ENCODE measurements at places on chromosomes 6 and 20.

DNA sequence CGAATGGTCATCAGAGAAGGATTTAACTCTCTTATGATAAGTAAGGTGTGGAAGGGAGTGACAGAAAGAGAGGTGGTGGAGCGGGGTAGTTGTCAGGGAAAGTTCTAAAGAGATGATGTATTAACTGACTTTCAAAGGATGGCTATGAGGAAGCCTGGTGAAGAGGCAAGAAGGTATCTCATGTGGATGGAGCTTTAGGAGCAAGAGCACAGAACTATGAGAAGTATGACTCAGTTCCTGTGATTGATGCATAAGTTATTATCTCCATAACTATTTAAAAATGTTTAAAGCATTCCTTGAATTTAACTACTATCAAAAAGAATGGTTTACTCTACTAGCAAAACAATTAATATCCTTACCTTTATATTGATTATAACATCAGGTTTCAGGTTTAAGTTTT, 28.8 kb downstream of the AK9 start:
- DNase-seq = no peak

GRCh38 chr6:11111769-11112437, 378 bp upstream of the ERVFRD-1 start:
- no peak for DNase-seq

DNA sequence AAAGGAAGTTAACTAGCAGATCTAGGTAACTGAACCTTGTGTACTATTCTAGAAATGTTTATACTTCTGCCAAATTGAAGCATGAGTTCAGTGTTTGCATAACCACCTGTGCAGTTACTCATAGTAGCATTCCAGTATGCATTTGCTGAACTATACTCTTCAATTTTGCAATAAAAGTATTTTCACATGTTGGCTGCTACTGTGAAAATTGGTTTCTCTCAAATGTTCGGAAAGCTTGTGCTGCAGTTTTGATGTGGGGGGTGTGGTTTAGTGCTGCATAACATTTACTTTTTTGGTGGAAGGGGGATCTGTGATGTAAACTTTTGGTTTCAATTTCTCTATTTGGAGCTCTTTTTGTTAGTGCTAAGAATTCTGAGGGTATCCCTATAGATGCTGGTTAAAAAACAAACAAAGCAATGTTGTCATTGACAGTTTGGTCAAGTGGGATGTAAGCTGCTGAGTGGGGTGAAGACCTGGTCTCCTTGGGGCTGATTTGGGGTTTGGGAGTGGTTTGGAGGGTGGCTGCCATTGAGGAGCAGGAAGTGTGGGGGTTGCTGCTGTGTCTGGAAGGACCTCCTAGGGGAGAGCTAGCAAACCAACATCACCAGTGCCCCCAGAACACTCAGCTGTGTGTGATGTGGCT, 87.8 kb downstream of the CARMIL1 start:
- no peak for DNase-seq

GRCh38 chr6:92723390-92723931, 695.9 kb downstream of the EPHA7 start:
- no peak for DNase-seq

DNA sequence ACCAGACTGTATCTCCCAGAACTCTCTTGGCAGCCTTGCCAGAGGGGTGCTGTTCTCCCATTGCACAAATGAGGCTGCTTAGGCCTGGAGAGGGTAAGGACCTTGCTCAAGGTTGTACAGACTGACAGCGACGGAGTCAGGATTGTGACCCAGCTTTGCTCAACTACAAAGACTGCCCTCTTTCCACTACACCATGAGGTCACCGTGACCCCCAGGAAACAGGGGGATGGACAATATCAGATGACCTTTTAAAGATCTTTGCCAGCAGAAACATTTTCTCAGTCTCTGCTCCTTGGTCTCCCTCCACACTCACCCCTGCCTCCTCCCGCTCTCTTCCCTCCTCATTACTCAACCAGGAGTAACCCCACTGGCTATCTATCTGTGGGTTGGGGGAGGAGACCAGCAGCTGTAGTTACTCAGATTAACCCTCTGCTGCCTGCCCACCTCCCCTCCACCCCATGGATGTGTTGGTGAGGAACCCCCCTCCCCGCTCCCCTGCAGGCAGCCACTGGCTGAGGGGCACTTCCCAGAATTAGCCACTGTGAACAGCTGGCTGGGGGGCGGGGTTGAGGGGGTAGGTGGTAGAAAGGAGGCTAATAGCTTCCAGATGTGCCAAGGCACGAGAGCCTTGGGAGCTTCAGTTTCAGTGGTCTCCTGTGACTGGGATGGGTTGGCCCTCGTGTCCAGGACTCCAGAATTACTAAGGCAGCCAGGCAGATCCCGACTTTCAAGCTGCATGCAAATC, 26.9 kb upstream of the MRPS18A start:
- no peak for DNase-seq

DNA sequence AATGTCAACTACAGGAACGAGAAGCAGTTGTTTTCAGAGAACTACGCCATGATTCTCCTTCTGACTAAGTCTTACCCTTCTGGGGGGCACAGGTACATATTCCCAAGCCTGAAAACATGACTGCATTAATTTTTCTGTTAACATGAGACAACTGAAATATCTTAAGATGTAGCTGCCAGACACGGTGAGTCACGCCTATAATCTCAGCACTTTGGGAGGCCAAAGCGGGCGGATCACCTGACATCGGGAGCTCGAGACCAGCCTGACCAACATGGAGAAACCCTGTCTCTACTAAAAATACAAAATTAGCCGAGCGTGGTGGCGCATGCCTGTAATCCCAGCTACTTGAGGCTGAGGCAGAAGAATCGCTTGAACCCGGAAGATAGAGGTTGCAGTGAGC, 21.7 kb downstream of the TBC1D20 start:
- no peak for DNase-seq

- no peak for DNase-seq
Observed at GRCh38 chr6:151630991-151631655, 137.3 kb downstream of the CCDC170 start.

DNA sequence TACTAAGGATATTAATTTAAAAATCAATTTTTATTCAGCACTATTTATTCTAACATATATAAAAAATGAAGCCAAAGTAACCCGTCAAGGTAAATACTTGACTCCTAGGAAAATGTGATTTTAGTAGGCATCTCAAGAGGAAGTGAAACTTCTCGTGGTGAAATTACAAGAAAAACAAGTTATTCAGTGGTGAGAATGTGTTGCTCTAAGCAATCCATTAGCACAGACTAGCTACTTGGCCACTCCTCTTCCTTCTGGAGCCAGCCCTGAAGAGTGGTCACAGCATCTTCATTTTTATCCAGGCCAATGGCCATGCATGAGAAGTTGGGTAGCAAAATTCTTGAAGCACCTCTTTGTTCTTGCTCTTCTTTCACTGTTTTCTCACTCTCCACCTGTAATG, 40.4 kb upstream of the GFRAL start:
- DNase-seq = no peak

DNA sequence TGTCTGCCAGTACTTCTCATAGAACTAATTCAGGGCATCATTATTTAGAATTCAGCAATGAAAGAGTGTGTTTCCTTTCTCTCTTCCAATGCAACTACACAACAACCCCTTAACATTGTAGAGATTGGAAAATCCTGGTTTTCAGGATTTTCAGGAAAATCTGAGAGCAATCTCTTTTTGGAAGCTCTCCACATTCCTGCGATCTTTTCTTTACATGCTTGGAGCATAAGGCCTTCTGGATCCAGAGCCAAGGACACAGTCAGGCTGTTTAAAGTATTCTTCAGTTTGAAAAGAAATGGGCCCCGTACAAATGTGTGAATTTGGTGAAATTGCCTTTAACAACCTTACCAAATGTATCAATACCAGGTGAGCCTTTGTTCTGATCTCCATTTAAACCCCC, 469.7 kb downstream of the PKHD1 start:
- DNase-seq = no peak

DNA sequence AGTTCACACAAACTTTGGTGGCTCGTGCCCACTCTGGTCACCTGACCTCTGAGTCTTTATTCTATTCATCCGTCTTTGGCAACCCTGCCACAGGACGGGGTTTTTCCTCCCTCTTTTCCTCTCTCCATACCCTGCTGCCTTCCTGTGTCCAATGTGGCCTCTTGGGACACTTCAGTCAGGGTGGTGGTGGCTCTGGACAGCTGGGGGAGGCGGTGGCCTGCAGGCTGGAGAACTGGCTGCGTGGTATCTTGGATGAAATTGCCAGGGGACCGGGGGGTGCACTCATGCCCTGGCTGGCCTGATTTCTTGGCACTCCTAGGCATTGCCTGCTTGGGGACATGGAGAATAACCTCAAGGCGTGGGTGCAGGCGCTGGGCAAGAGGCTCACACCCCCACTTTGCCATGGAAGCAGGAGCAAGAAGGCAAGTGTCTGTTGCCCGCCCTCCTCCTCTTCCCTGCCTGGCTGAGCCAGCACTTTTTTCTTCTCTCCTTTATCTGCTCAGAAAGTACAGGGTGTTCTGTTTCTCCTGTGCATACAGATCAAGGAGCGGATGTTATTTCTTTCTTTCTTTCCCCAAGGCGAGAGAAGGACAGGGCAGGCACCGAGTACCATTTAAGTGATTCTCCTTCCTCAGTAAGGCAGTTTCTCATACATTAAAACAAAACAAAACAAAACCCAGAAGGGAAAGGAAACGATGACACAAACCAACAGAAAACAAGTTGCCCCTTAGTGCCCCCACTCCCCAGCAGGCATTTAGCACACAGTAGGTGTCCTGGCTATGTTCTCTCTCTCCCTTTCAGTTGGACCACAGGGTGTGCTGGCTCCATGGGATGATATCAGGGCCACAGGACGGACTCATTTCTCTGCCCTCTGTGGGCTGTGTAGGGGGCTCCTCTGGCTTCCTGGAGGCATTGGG, 155.5 kb upstream of the RNF24 start:
- no peak for DNase-seq

- DNase-seq = no peak
Observed at GRCh38 chr6:92887871-92888270, 531.5 kb downstream of the EPHA7 start.

GRCh38 chr6:166379103-166379586, 3.6 kb downstream of the MPC1 start:
- DNase-seq = no peak

- DNase-seq = no peak
Observed at GRCh38 chr20:10806539-10806938, 132.7 kb upstream of the JAG1 start.

DNA sequence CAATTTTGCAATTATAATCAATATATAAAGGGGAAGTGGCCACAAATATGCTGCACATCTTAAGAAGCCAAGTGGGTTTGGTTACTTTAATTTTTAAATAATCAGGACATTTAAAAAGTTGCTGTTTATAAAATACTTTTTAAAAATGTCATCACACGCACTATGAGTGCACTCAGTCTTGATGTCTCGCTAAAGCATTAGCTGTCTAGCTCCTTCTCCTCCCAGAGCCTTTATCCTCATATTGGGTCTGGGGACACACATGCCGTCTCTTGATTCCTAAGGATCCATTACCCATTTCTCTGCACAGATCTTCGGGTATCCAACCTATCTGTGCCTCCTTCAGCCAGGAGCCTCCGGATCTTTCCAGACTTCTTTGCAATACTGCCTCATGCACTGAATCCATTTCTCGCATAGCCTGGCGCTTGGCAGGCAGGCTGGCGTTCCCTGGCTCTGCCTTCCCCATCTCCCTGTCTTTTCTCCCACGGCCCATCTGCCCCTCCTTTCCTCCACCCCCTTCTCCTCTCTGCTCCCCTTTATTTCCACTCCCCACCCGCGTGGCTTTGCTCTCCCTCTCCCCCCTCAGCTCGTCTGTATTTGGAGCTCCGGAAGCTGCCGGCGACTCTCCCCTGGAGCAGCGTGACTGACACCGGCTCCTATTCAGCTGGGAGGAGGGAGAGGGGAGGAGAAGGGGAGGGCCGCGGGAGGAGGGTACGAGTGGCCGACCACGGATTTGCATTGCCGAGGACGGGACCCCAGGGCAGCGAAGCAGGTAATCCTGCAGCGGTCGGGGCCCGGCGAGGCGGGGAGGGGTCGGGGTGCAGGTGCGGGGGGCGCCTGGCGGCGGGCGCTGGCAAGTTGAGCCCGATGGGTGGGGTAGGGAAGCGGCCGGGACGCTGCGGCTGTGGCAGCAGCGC, at the start of gene CAP2:
Gene CAP2 (plus strand): TSS at position 618 of the 914 bp plus-strand sequence. CDS start 27,961 bp downstream, outside the sequence.
- DNase-seq = no peak

GRCh38 chr20:38266426-38266825, 5.9 kb upstream of the KIAA1755 start:
- no peak for DNase-seq

DNA sequence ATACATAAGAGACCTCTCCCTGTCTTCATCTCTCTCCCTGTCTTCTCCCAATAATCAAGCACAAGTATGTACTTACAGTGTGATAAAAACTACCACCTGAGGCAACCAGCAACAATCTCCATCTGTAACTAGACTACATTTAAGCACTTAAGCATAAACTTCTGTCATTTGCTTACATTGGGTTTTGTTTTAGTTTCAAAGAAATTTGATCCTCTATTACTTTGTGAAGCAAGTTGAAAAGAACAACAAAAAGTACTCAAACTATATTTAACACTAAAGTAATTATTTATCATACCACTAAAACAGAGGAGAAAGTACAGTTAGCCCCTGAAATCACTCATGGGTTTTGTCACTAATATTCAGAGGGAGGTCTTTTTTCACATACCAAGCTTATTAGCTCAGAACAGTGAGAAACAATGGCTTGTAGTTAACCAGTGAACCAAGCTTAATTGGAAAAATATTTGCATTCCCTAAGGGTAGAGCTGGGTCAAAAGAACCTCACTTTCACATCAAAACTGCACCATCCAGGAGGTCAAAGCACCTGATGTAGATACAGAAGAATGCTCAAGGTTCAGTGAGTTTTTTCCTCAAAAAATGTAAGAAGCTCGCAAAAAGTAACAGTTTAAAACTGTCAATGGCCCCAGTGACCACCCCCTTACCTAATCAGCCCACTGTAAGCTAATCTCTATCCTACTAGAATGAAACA, 34.1 kb downstream of the DCDC2 start:
- no peak for DNase-seq

DNA sequence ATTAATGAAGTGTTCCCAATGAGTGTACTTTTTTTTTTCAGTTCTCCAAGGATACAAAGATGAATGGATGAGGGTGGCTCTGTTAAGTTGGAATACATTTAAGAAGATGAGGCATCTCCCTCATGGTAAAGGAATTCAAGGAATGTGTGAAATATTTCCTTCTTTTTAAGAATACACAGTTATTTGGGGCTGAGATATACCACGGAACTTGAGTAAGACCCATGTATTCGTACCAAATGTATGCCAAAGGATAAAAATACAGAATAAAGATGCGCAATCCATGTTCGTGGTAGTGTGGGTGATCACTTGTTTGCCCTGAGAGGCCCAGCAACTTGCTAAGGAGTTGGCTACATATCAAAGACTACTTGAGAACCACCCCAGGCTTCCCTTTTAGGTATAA, 164.2 kb upstream of the TCF21 start:
- no peak for DNase-seq

GRCh38 chr6:168032005-168032760, 34.7 kb downstream of the KIF25 start:
- no peak for DNase-seq

DNA sequence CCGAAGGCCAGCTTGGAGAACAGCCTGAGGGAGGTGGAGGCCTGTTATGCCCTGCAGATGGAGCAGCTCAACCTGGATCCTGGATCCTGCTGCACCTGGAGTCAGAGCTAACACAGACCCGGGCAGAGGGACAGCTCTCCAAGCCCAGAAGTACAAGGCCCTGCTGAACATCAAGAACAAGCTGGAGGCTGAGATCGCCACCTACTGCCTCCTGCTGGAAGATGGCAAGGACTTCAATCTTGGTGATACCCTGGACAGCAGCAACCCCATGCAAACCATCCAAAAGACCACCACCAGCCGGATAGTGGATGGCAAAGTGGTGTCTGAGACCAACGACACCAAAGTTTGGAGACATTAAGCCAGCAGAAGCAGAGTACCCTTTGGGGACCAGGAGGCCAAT, 223.5 kb upstream of the ID4 start:
- DNase-seq = no peak

- DNase-seq = no peak
Observed at GRCh38 chr6:1735239-1735803, 125.6 kb downstream of the FOXC1 start.
